ENCODE measurements at places on chromosomes 12 and 14. TPM values are rescaled to one million over a fixed set of nuclear protein-coding genes. Genes with fewer than 3 reads are reported as not detected.

The CMA1 gene
- total RNA-seq, result 0.47 TPM

The LUM gene
- 52.0 TPM for total RNA-seq

The TMEM132C gene
- 1.0 TPM for total RNA-seq

The PTCSC3 gene
- total RNA-seq, result not detected

The TMEM179 gene
- total RNA-seq, result not detected

DNA sequence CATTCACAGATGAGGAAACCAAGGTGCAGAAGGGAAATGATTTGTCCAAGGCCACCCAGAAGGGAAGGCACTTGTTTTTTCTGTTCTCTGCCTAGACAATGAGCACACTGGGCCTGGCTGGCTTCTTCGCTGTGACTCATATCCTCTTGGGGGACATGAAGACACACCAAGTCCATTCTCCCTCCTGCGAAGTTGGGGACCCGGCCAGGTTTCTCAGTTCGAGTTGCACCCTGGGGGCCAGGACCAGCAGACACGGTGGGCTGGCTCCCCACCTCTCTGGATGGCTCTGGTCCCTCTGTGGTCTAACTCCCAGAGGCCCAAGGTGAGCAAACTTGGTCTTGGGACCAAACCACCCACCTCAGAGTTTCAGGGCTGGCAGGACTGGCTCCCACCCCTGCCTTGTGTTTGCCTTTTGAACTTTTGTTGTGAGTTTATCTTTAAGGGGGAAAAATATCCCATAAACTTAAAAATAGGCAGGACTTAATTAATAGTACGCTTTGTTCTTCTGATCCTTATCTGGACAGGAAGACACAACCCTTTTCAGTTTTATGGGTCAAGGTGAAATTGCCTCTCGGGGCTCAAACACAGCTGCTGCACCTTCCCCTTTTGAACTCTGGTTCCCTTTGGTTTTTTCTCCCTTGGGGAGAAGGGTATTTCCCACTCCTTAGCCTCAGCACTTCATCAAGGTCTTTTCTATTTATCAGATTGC lies 9.0 kb upstream of the MLEC start:
- DNase-seq, result peak; percentile 47

DNA sequence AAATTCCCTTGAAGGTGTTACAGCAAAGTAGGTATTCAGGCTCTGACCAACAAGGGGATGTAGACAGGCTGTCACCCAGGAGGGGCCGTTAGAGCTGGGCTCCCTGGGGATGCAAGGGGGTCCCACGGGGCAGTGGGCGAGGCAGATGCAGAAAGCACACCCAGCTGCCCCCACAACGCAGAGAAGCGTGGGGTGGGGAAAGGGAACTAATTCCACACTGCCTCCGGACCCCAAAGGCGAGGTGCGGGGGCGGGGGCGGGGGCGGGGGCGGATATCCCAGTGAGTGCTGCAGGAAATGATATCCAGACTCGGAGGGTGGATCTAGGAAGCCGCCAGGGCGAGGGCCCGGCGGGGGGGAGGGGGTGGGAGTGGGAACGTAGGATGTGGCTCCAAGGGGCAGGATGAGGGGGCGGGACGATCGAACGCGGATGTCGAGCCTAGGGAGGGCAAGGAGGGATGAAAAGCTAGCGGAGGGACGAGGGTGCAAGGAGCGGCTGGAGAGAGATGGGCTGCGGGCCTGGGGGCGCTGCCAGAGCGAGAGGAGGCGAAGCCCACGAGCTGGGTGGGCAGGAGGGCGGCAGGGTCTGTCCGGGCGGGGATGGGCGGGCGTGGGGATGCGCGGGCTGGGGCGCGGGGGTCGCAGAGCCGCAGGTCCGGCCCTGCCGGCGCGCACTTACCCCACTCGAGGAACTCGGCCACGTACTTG lies 874 bp downstream of the CDC42BPB start:
- DNase-seq, result peak; percentile 85

DNA sequence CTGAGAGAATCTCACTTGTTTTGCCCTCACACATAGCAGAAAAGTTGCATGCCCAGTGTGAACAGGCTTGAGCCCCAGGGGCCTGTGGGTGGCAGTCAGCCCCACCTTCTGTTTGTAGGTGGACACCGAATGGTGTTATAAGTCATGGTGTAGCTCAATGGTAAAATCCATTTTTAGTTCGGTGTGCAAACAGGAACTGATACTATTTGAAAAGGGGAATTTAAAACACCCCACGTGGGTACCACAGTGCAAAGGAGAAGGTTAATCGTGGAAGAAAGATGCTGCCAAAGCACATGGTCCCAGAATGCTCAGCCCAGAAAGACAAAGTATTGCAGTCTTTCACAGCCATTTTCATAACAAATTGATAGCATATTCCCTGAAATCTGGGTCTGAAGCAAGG lies 71.8 kb upstream of the GZMB start:
- DNase-seq, result no peak

GRCh38 chr12:49091836-49092085 lies 2.8 kb downstream of the DHH start:
- DNase-seq, result no peak

DNA sequence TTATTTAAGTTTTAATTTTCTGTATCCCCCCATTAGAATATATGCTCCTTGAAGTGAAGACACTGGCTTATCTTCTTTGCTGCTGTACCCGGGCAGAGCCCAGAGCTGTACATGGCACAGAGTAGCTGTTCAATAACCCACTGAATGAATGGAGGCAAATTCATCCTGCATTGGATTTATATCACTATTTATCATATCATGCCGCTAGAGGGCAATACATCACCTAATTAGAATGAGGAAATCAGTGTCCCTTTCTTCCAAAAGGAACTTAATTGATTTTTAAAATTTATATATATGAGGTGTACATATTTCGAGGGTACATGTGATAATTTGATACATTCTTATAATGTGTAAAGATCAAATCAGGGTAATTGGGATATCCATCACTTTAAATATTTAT lies 89.2 kb upstream of the TMEM260 start:
- no peak for DNase-seq

DNA sequence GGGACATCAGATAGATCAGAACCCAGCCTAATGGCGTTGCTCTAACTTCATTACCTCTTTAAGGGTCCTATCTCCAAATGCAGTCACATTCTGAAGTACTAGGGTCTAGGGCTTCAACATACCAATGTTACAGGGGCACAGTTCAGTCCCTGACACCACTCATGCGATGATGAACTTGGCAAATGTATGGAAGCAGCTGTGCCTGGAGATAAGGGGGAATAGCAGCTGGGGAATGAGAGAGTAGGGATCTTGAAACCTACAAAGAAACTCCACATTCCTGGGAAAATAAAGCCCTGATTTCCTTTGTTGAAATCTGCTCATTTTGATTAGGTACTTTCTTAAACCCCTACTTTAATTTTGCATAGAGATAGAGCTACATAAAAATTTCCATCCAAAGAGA lies 20.5 kb upstream of the TMCC3 start:
- no peak for DNase-seq

DNA sequence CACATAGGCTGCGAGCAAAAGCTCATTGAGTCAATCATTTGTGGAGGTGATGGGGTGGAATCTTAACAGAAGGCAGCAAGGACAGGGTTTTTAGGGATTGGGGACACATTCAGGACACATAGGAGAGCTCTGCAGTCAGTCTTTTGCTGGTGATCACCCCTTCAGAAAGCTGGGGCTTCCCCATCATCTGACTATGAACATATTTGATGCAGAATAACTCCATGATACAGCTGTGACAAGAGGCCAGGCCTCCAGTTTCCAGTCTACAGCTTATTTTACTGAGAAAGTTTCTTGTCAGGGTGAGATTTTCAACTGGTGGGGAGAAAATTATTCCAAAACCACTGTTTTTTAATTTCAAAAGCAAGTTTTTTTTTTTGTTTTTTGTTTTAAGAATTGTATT lies 134.2 kb downstream of the TMEM30B start:
- no peak for DNase-seq

GRCh38 chr12:97363693-97364092 lies 98.9 kb upstream of the RMST start:
- no peak for DNase-seq

DNA sequence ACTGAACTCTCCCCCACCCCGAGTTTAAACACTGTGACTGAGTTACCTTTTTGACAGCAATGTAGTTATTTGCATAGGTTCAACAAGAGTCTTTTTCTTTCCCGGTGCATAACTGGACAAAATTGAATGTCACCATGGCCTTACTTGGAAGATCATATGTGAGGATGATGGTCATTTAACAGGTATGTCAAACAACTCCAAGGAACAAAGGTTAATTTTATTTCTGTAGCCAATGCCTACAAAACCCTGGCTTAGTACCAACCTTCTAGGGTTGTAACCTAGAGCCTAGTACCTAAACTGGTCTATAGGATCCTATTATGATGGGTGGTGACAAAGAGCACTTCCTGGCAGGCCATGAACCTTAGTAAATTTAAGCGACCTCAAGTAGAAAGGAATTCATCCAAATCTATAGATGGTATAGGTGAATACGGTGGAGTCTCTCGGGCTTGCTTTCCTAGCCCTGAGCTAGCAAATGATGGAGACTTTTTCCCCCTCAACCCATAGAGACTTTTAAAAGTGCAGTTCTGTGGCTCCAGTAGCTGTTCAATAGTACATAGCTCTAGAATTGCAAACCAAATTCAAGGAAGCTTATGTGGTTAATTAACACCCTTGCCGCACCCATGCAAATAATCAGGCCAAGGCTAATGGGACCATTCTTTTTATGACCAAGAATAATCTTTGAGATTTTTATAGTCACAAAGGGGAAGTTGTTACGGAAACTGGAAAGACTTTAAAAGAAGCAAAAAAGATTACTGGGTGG lies 89.0 kb downstream of the SLC38A1 start:
- no peak for DNase-seq

GRCh38 chr14:85528897-85529631 lies 880 bp upstream of the FLRT2 start:
- DNase-seq, result no peak

DNA sequence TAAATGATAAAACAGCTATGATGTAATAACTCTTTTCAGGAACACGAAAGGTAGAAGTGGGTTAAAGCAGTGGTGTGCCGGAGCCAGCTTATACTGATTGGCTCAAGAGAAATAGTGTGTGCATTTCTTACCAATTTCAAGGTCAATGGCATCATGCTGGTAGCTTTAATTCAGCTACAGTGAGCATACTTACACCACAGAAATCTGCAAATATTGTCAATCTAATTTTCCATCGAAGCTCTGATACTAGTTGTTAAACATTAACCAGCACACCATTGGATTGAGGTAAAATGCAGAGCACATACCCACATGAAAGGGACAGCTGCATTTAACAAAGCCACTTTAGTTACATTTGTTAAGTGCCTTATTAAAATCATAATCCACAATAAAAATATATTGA lies 225.7 kb downstream of the KCNC2 start:
- DNase-seq, result no peak

GRCh38 chr12:107549651-107550480 lies 135.7 kb upstream of the PWP1 start:
- no peak for DNase-seq

- DNase-seq, result no peak
Measured at GRCh38 chr14:23380197-23380914, 3.5 kb downstream of the CMTM5 start.

GRCh38 chr12:94046626-94047410 lies 101.6 kb upstream of the PLXNC1 start:
- no peak for DNase-seq

Data from left ventricle myocardium superior (tissue), 1 donor.